ENCODE measurements at places on chromosomes 5 and 9.

DNA sequence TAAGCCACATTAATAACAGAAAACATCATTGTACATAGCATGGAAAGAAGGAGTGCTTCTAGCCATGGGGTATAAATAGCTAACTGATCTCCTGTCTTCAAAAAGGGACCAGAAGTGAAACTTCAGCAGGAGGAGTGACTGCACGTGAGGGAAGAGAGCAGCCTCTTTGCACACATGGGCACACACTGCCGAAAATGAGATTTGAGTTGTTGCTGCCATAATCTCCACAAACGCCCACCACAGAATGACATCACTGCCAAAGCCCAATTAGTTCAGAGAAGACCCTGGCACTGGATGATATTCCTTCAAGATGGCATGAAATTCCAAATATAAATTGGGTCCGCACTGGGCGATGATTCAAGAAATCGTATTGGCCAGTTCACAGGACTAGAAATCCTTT lies 238.9 kb upstream of the NR4A3 start:
- DNase-seq = no peak

GRCh38 chr5:42377496-42377895 lies 45.7 kb upstream of the GHR start:
- DNase-seq = no peak

GRCh38 chr9:10173561-10173960 lies 439.2 kb downstream of the PTPRD start:
- no peak for DNase-seq

DNA sequence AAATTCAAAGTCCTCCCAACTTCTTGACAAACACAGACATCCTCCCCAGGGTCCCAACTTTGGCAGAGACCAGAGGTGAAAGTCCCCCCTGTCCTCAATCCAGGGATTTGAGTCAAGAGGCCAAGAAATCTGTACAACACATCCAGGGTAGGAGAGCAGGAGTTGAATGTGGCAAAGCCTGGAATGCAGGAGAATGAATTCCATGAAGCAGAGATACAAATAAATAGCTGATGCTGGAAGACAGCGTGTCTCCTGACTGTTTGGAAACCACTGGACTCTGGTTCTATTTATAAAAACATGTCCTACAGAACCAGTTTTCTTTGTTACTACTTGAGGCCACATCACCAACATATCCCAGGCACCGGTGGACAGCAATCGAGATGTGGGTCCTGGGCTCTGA lies 43.7 kb upstream of the SLIT3 start:
- no peak for DNase-seq

- DNase-seq = no peak
Measured at GRCh38 chr9:81848472-81848871, 79.8 kb upstream of the SPATA31D4 start.

DNA sequence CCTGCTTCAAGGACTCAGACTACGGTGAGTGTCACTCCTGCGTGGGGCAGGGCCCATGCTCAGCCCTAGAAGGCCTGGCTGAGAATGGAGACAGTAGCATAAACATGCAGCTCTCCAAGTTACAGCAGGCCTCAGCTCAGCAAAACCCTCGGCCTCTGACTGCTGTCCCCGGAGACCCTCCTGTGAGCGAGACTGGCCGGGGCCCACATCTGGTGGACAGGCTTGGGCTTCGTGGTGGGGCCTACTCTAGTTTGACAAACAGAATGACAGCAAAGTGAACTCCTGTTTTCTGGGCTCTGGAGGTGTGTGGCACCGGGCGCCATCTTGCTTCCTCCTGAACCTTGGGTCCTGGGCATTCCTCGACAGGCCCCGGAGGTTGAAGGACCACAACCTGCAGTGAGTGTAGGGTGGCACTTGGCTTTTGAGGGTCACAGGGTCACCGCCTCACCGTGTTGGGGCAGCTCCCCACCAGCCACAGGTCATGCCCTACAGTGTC lies 97.5 kb downstream of the PHF2 start:
- no peak for DNase-seq

DNA sequence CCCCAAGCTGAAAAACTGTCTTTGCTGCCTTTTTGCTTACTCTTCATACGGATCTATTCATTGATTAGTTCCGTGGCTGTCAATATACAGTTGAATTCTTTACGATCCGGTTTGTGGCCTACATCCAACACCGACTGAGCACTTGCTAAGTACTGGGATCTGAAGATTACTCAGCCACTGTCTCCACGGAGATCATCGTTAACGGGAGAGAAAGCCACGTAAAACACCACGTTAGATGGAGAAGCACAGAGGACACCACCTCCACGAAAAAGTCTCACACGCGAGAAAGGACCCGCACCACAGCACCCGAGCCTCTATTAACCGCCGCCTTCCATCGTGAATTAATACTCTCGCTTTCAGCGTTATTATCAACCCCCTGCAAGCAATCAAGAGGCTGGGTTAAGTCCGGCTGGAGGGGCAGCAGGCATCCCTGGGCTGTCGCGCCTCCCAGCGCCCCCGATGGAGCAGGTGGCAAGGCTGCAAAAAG lies 650 bp downstream of the ELP1 start:
- DNase-seq = no peak

- no peak for DNase-seq
Measured at GRCh38 chr9:14983599-14983998, 73.4 kb upstream of the FREM1 start.

DNA sequence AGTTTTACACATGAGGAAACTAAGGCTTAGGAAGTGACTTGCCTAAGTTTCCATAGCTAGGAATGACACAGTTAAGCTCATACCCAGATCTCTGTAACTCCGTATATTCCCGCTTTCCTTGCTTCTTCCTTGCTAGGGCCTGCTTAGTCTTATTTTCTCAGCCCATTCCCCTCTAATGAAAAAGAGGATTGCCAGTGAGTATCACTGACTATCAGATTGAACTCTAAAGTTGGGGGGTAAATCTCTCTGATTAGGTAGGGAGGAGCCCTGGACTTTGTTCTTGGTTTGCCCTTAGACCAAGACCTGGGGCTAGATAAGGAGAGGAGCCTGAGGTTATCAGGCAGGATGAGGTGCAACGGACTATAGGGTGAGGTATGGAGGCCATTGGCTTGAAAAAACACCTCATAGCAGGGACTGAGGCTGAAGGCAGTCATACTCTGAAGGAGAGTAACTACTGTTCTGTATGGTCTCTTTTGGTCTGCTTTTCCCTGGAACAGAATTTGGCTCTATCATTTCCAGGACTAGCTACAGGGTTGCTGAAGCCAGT lies 2.5 kb downstream of the TRIM32 start:
- no peak for DNase-seq

DNA sequence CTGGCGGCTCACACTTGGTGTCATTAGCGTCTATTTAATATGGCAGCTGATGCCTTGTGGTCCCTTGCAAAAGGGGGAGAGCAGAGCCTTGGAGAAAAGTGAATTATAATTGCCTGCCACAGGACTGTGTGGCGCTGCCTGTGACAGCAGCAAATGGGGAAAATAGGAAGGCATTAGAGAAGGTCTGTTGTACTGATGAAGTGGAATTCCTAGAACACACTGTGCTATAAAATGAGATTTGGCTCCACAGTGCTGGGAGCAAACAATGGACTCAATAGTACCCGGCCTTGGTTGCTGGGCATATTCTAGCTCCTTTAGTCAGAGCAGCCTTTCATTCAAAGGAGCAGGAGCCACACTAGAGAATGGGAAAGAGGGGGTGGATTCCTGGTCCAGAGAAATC lies 21.3 kb downstream of the SEMA6A start:
- no peak for DNase-seq

GRCh38 chr9:132842124-132843044 lies 35.7 kb downstream of the AK8 start:
- DNase-seq = no peak

- no peak for DNase-seq
Measured at GRCh38 chr5:139492700-139493192, 10.2 kb upstream of the STING1 start.

DNA sequence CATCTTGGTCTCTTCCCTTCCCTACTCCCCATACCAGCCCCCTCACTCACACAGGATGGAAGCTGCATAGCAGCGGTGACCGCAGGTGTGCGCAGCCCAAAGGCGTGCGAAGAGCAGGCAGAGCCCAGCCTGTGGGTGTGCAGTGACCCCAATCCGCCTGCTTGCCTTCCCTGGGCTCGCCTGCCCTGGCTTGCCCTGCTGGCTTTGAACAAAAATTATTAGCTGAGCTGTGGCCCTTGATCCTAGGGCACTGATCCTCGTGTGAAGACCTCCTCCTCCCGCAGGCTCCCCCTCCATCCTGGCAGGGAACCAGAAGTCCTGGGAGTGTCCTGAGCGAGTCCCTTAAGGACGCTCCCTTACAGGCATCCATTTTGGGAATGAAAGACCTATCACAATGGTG lies 31.9 kb downstream of the MORN5 start:
- DNase-seq = no peak

- no peak for DNase-seq
Measured at GRCh38 chr5:26012078-26012477, 1026.3 kb downstream of the CDH9 start.

- DNase-seq = no peak
Measured at GRCh38 chr9:91515074-91515687, 91.5 kb upstream of the NFIL3 start.

- no peak for DNase-seq
Measured at GRCh38 chr9:10678790-10679189, 66.0 kb upstream of the PTPRD start.

- no peak for DNase-seq
Measured at GRCh38 chr5:140038373-140038957, 4.6 kb downstream of the NRG2 start.
